Right forelimb (tissue), 1 donor: ENCODE measurements at places on chromosomes 11 and 22.
A peak's percentile ranks its signal among the peaks of the same experiment; 100 is the strongest.

DNA sequence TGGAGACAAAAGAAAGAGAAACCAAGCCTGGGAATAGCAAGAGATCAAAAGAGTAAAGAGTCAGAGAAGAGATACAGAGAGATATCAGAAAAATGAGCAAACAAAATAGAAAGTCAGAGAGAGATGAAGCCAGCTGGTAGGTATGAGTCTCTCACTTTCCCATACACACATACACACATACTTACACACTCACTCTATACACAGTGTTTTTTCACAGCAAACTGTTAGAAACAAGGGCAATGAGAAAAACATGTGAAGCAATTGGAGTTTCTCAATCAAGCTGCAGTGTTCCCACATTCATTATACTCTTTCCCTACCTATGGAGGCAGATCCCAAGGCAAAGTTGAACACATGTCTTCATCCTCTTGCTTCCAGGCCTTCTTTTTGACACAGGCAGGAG, 2.6 kb upstream of the NLRP10 start:
- no peak for DNase-seq

DNA sequence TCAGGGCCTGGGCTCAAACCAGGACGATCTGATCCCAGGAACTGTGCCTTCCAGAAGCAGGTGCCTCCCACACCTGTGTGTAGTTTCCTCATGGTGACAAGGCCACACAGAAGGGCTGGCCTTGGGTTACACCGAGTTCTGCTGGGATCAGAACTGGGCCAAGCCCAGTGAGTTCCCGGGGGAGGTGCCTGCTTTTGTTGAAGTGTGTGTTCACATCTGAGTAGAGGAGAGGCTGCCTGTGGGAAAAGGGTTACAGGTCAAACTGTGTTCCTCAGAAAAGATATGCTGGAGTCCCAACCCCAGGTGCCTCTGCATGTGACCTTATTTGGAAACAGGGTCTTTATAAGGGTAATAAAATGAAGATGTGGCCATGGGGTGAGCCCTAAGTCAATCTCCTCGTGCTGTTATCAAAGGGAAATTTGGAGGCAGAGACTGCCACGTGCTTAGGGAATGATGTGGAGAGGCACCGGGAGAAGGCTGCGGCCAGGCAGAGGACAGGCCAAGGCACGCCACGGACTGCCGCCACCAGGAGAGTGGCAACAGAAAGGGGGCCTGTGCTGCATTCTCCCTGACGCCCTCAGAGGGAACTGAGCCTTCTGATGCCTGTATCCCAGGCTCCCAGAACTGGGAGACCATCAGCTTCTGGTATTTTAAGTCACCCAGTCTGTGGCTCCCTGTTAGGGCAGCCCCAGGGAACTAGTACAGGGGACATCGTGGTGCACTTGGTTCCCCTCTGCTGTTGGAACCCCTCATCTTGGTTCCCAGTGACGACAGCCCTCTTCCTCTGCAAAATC, 158.8 kb downstream of the CACNA1I start:
- DNase-seq = peak; percentile 6

DNA sequence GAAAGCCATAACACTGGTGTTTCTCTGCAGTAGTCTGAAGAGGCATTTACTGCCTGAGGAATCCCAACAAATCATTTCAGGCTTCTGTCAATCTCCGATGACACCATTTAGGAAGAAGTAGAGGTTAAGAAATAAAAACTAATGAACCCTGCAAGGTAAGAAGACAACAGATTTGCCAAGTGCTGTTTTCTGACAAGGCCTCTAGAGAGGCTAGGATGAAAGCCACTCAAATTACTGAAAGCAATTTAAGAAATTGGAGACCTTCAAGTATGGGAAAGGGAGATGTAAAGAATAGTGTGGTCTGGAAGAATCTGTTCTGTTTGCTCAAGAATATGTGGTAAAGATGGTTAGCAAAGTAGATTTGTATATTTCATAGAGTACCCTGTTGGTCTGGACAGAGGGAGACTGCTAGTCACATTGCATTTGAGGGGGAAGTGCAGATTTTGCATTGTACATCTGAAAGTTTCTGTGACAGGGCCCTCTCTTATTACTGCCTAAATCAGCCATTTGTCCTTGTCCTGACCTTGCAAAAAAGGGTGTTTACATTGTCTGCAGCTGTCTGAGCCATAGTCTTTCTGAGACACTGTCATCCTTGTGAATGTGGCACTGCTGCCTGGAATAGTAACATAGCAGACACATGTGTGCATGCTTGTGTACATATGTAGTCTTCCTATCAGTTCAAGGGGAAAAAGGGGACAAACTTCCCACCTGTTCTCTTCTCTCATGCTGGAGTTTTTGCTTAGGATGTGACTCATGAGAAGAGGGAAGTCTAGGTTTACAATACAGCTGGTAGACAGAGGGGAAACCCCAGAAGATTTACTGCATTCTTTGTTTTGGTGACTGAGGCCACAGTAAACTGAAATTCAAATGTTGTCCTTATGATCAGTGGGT, 640.2 kb upstream of the KIRREL3 start:
- DNase-seq = no peak

GRCh38 chr11:86212019-86212611, 32.4 kb upstream of the EED start:
- DNase-seq = no peak
